ENCODE measurements at places on chromosomes 1 and 21.

DNA sequence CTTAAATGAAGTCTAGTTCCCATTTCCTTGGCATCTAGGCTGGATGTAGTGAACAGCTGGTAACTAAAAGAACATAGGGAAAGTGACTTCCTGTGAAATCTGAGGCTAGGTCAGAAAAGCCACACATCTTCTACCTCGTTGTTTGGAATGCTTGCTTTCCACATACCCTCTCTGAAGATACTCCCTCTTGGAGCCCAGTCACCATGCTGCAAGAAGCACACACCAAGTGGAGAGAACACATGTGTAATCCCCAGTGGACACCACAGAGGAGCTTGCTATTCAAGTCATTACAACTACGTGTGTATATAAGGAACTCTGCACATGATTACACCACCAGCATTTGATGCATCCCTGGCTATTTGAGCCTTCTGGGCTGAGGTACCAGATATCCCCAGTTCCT is 125.9 kb downstream of the RGS21 start:
- no peak for DNase-seq

- no peak for DNase-seq
Measured at GRCh38 chr1:161885759-161886158, 119.6 kb downstream of the ATF6 start.

- no peak for DNase-seq
Measured at GRCh38 chr1:31587720-31588423, 11.6 kb downstream of the TINAGL1 start.

DNA sequence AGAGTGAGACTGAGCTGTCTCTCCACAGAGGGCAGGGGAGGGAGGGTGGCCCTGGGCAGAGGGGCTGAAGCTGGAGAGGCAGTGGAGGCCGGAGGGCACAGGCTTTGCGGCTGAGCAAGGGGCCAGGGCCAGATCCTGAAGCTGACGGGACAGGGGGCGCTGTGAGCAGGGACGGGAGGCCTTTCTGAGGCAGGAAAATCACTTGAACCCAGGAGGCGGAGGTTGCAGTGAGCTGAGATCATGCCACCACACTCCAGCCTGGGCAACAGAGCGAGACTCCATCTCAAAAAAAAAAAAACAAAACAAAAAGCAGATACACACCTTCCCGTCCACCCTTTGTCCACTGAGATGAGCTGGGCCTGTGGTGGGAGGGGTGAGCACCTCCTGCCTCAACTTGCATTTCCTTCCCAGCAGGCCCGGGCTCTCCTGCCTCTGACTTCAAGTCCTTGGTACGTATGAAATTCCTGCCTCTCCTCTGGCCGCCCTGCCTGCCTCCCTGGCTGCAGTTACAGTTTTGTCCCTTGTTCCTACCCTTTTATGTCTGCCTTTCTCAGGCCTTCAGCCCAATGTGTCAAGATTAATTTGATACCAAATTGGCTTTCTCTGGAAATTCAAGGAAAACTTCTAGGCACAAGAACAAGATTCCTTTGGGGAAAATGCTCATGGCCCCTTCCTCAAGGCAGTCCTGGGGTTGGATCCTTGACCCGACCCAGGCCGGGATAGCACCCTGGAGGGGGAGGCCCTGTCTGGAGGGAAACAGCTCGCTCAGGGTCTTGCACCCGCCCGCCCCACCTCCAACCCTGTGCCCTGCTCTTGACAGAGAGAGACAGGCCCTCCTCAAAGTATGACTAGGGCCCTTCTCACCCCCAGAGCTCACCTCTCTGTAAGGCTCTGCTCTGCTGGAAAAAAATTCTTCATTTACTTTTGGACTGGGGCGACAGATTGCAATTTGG is 11.2 kb upstream of the ADAMTSL4 start:
- peak; percentile 40 for DNase-seq

DNA sequence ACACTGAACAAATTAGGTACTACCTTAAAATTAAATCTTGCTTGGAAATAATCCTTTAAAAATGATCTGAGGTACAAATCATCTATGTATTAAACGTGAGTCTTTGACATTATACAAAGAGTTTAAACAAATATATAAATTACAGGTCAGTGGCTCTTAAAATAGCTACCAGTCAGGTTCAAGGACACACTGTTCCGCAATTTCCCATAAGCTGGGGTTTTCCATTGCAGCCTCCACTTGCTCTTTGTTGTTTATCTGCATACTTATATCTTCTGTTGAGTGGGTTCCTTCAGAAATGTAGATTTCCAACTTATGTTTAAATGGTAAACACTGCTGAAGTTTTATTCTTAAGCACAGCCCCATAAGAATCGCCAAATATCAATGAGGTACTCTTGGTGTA is 5.7 kb upstream of the MRPL55 start:
- DNase-seq: no peak

GRCh38 chr1:63821091-63822005 is 47.5 kb downstream of the ROR1 start:
- DNase-seq: no peak

DNA sequence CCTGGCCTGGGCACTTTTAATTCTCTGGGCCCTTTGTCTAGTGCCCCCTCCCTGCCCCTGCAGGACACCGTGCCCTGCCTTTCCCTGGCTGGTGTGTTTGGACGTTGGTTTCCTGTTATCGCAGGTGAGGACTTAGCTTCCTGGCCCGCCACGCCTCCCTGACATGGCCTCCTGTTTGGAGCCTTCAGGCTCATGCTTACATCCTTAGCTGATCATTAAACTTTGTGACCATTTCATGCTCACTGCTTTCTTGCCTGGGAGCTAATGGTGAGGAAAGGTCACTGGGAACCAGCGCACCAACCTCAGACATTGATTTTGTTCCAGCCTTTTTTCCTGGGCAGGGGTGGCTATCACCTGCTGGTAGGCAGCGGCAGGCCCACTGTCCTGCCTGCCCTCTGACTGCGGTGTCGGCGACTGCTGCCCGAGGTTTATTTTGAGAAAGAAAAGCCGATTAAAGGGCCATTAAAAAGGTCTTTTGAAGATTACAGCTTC is 3.7 kb downstream of the PFKL start:
- DNase-seq: peak; percentile 88

DNA sequence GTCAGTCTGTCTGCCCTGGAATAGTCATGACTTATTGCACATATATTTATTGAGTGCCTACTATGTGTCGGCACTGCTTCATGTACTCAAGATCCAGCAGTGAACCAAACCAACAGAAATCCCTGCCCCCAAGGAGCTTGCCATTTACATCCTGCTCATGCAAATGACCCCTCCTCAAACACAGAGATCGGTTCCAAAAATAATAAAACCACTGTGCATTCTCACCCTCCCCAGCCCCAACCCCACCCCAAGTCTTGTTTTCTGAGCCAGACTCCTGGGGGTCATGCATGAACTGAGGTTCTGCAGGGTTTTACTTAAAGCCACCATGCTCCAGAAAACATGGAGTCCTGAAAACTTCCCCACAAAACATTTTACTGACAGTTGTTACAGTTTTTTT is 61.9 kb downstream of the KIAA0040 start:
- DNase-seq: no peak

DNA sequence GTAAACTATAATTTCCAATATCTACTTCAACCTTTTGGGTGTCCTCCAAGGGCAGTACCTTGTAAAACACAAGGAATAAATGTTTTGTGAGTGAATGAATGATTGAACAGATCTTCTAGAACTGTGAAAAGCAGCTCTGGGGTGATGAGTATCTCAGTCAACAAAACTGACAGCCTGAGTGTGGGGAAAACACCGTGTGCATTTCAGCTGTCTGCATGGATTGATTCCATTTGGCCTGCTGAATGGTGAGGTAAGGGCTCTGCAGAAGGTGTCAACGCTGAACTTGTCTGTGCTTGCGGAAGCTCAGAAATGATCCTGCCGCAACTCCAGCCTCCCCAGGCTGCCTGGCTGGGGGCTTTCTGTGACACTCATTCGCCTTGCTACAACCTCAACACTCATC is 7.4 kb upstream of the AGMAT start:
- DNase-seq: no peak

DNA sequence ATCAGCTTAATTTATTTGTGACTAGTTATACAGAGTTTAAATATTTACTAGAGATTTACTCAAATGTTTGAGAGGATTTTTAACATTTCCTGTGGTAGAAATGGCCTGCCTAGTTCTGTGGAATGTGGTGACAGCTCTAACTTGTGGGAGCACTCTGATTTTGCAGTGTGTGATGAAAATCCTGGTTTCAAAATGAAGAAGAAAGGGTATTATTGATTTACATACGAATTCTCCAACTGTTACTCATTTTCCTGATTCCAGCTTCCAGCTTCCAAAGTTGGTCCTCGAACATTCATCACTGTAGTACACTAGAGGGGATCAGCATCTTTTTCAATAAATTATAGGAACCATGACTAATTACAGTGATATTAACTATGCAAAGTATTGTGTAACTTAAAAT is 462.7 kb upstream of the PKN2 start:
- DNase-seq: no peak

- no peak for DNase-seq
Measured at GRCh38 chr1:171433451-171433850, 51.9 kb upstream of the PRRC2C start.

DNA sequence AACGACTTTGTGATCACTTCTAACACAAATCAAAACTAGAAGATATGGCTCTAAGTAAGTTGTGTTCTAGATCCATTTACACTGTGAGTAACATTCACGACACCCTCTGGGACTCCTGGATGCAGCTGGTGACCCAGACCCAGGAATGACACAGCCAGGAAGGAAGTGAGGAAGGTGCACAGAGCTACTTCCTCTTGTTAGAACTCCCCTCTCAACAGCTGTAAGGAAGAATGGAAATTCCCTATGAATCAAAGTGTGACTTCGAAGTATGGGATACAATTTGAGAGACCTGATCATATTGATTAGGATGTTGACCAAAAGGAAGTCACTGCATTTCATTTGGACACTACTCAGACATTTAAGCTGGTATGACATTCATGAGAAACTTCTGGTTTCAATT is 185.3 kb downstream of the NRIP1 start:
- no peak for DNase-seq

DNA sequence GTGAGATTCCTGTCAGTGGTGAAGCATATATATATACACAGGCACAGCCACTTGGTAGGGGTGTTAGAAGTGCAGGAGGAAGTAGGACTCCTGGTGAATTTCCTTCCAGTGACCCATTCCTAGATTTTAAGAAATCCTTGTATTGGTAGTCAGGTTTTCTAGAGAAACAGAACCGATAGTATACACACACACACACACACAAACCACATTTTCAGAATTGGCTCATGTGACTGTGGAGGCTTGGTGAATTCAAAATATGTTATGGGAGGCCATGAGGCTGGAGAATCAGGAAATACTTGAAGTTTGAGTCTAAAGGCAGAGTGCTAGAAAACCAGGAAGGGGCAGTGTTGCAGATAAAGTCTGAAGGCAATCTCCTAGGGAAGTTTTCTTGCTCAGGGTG is 114.2 kb downstream of the FCRL5 start:
- no peak for DNase-seq

GRCh38 chr1:229148041-229148671 is 122.8 kb upstream of the RAB4A start:
- DNase-seq: peak; percentile 60

DNA sequence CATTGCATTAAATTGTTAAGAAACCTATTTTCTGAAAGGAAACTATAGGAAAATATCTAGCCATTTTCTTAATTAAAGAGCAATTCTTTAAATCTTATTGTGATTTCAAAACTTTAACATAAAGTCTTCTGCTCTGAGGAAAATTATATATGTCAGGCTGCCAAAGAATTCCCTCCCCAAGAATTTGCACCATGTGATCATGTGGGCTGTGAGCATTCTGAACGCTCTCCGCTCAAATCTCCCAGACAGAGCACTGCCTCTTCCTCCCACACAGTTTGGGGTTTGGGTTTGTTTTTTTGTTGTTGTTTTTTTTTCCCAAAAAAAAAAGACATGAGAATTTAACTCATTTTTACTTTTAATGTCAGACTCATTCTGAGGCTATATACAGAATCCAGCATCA is 155.9 kb upstream of the PALMD start:
- DNase-seq: no peak

DNA sequence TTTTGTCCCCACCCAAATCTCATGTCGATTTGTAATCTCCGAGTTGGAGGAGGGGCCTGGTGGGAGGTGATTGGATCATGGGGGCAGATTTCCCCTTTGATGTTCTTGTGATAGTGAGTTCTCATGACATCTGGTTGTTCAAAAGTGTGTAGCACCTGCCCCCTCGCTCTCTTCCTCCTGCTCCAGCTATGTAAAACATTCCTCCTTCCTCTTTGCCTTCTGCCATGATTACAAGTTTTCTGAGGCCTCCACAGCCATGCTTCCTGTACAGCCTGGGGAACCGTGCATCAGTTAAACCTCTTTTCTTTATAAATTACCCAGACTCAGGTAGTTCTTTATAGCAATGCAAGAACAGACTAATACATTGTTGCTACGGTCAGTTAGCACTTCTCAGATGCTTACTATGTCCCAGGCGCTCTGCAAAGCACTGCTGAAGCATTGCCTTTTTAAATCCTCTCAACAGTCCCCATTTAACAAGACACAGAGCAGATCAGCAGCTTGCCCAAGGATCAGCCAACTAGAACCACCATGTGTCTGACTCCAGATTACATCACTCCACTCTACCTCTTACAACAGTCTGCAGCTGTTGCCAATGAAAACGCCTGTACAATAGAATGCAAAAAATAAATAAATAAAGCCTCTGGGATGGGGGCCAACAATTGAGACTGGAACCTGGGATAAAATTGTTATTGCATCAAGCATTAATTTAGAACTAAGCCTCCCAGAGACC is 52.4 kb upstream of the USP1 start:
- DNase-seq: peak; percentile 54

DNA sequence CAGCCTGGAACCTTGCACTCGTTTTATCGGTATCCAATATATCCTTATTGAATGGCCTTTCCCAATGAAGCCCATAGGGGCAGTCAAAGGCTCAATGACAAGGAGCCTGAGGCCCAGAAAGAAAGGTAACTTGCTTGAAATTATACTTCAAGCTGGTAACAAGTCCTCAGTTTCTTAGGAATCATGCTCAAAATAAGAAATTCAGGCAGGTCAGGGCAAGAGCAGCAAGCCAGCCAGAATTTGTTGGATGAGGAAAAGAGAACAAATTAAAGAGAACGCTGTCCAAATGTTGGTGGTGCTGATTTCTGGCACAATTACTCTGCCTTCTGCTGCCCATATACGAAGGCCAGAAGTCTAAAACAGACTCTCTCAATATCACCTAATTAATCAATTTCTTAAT is 77.6 kb downstream of the DDX20 start:
- DNase-seq: no peak

GRCh38 chr1:88982055-88982454 is 10.4 kb downstream of the KYAT3 start:
- no peak for DNase-seq

- no peak for DNase-seq
Measured at GRCh38 chr1:248849152-248849551, 9.7 kb downstream of the ZNF692 start.

- no peak for DNase-seq
Measured at GRCh38 chr1:167152192-167152876, 58.5 kb downstream of the STYXL2 start.

GRCh38 chr1:30977105-30977504 is 68.5 kb upstream of the SDC3 start:
- no peak for DNase-seq

- DNase-seq: peak; percentile 49
Measured at GRCh38 chr1:6103854-6104530, 58.3 kb downstream of the KCNAB2 start.

Data from right lobe of liver (tissue), 6 donors.